ENCODE measurements at places on chromosomes 5 and 9. TPM values are rescaled to one million over a fixed set of nuclear protein-coding genes. Genes with fewer than 3 reads are reported as not detected.
A peak's percentile ranks its signal among the peaks of the same experiment; 100 is the strongest.

DNA sequence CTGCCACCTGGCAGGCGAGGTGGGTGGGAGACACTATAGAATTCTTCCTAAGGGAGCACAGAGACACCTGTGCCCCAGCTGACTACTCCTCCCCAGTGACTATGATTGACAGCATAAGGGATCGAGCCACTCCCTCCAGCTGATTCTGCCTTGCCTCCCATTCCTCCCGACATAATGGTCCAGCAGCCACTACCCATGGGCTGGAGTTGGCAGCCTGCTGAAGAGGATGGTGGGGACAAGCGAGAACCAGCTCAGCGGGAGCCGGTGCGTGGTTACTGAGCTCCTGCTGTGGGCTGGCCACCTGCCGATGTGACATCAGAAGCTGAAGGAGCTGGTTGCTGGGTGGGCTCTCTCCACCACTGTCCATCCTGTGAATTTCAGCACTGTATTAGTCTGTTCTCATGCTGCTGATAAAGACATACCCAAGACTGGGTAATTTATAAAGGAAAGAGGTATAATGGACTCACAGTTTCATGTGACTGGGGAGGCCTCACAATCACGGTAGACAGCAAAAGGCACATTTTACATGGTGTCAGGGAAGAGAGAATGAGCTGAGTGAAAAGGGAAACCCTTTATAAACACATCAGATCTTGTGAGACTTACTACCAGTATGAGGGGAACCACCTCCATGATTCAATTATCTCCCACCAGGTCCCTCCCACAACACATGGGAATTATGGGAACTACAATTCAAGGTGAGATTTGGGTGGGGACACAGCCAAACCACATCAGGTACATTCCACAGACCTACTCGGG is 12.1 kb upstream of the NCS1 start:
- DNase-seq = no peak

- no peak for DNase-seq
Observed at GRCh38 chr9:100554935-100555401, 22.9 kb upstream of the CAVIN4 start.

GRCh38 chr9:107669422-107669821 is 179.9 kb upstream of the KLF4 start:
- no peak for DNase-seq

GRCh38 chr5:133262690-133263089 is 210.9 kb downstream of the HSPA4 start:
- DNase-seq = no peak

- no peak for DNase-seq
Observed at GRCh38 chr9:79621916-79622575, 50.3 kb downstream of the TLE4 start.

- no peak for DNase-seq
Observed at GRCh38 chr9:89138463-89139390, 39.9 kb downstream of the SHC3 start.

DNA sequence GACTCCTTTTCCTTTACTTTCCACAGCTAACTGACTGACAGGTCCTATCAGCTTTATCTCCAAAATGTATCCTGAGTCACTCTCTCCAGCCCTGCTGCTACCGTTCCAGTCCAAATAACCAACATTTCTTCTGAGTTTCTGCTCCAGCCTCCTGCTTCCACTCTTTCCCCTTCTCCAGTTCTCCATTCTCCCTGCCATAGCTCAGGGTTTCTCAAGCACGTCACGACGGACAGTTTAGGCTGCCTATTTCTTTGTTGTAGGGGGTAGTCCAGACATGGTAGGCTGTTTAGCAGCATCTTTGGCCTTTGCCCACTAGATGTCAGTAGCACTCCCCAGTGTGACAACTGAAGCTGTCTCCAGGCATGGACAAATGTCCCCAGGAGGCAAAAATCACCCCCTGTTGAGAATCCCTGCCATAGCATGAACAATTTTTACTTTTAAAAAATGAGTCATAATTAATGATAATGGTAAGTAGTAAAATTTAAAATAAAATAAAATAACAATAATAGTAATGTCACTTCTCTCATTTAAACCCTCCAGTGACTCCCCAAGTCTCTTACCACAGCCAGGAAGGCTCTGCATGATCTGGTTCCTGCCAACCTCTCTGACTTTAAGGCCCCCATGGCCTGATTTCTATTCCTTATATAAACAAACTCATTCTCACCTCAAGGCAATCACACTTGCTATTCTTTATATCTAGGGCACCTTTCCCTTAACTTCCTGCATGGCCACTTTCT is 105.4 kb upstream of the FER start:
- DNase-seq = no peak

DNA sequence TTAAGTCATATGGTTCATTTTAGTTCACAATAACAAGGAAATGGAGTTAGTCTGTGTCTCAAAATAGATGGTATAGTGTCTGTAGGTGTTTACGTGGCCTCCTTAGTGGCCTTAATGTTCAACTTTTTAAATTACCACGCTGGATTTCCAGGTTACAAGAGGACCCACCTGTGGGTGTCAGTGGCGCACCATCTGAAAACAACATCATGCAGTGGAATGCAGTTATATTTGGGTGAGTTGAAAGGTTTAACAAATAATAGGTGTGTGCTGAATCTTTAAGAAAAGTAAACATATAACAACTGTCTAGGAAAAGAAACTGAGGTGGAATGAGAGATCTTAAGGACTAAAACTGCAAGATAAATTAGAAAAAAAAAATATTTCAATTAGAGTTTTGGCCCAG is 2.9 kb downstream of the UBE2B start:
- no peak for DNase-seq

DNA sequence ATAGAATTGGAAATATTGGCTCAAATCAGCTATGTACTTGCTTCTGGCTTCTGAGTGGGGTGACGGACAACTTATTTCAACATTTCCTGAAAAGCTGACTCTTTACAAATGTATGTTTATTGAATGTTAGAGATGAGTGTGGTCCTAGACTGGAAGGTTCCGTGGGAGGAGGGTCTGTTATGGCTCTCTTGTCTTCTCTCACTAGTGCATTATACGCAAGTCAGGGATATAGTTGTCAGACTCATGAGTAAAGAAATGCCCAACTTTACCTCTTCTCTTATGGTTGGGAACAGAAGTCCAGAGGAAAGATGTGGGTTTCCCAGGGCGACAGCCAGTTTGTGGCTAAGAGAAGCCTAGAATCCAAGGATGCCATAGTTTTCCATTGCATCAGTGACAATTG is 839.3 kb upstream of the WWC1 start:
- no peak for DNase-seq

DNA sequence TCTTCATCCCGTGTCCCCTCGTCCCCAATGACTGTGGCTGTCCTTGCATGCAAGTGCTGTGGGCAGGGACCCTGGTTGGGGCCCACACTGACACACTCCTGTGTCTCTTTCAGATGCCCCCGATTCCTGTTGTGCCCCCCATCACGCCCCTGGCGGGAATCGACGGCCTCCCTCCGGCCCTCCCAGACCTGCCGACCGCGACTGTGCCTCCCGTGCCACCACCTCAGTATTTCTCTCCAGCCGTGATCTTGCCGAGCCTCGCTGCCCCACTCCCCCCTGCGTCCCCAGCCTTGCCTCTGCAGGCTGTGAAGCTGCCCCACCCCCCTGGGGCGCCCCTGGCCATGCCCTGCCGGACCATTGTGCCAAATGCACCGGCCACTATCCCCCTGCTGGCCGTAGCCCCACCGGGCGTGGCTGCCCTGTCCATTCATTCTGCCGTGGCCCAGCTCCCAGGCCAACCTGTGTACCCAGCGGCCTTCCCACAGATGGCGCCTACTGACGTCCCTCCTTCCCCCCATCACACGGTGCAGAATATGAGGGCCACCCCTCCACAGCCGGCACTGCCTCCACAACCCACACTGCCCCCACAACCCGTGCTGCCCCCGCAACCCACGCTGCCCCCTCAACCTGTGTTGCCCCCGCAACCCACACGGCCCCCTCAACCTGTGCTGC is 75.0 kb downstream of the WNK2 start:
- DNase-seq = no peak

DNA sequence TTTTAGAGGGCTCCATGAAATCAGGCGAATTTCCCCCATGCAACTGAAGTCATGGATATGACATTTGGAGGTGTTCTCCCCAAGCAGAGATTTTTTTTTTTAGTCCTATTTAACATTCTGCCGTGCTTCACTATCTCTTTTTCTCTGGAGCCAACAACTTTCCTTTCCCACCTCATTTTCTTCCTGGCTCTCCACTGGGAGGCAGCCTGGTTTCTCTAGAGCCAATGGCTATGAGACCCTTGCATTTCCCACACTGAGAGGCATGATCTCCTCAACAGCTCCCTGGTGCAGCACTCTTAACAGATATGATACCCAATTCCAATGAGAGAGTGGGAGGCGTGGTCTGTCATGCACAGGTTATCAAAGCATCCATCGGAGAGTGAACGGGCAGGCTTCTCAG is 310.8 kb downstream of the DRD1 start:
- DNase-seq = no peak

DNA sequence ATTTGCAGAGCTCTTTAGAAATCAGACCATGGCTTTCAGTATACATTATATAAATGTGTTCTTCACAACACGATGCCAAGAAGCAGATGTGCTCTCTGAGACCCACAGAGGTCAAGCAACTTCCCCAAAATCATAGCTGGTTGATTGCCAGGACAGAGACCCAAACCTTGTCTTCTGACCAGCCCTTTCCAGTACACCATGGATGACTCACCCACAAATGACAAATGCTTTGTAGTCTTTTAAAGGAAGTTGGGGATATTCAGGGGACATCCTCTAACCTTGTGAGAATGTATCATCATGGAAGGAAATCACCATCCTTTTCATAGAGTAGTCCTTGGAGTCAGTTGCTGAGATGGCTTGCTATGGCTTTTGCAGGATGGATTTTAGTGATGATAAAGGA is 30.1 kb downstream of the ZNF462 start:
- DNase-seq = no peak

DNA sequence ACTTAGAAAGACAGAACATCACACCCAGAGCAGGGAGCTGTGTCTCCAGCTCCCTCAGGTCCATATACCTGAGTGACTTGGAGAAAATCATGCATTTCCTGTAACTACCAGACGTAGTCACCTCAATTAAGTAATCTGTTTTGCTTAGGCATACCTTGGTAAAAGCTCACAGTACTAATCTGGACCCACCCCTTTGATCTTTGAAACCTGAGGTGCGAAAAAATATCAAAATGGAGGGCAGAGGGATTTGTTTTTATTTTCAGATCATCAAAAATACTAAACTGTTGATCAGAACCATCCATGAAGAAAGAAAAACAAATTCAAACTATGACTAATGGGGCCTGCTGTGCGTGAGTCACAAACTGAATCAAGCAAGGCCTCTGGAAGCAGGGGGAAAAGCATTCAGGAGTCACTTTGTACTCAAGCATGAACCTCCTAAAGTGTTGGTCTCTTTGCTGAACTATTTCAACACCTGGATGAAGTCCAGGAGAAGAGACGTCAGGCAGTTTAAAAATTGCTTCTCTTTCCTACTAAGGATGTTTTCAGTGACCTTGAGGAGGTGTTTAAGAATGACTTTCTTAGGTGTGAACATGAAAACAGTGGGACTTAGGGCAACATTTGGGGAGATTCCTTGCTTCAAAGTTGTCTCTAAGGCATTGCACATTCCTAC is 76.3 kb downstream of the MUSK start:
- DNase-seq = no peak

DNA sequence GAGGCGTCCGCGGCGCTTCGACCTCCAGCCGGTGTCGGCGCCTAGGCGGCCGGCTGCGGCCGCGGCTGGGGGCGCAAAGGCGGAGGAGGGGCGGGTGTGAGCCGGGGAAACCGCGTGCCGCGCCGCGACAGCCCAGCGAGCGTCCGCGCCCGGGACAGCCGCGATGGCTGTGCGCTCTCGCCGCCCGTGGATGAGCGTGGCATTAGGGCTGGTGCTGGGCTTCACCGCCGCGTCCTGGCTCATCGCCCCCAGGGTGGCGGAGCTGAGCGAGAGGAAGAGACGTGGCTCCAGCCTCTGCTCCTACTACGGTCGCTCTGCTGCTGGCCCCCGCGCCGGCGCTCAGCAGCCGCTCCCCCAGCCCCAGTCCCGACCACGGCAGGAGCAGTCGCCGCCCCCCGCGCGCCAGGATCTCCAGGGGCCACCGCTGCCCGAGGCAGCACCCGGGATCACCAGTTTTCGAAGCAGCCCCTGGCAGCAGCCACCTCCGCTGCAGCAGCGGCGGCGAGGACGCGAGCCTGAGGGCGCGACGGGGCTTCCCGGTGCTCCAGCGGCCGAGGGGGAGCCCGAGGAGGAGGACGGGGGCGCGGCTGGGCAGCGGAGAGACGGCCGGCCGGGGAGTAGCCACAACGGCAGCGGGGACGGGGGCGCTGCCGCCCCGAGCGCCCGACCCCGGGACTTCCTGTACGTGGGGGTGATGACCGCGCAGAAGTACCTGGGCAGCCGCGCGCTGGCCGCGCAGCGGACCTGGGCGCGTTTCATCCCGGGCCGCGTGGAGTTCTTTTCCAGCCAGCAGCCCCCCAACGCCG is 605 bp downstream of the CHSY3 start:
- peak; percentile 49 for DNase-seq

DNA sequence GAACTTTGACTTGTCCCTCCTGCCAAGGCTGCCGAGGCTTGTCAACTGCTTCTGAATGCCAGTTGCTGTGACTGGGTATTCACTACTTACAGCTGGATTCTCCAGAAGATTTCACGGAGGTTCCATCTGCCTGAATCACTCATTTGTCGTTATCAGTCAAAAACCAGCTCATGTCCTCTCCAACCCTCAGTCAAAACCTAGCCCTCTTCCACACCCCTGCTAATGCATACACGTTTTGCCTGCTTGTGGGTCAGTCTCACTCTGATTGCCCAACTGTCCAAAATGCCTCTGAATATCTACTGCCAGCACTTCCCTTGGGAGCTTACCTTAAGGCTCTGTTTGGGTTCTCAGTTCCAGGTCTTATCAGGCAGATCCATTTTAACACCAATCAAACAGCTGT is 238.6 kb upstream of the TMEM161B start:
- DNase-seq = no peak

DNA sequence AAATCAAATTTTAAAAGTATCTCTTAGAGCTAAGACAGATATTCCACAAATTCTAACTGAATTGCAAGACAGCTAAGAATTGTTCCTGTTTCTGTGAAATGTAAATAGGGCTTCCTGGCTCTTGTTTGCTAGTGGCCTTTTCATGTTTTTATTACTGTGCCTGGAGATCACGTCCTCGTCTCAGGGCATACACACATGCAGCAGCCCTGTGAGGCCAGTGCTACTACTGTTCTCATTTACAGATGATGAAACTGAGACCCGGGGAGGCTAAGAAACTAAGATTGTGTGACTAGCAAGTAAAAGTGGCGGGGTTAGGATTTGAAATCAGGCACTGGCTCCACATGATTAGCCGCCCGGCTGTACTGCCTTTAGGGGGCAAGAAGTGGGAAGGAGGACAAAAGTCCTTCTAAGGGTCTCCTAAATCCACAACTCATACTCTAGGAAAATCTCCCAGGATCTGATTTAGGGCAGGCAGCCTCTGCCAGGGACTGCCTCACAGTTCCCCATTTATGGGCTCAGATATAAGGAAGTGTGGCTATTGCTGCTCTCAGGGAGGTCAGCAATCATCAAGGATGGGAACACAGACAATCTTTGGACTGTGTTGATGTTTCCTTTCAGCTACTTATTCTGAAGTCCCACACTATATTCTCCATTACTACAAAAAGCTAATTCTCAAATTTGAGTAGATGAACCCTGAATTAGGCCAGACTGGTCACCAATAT is 7.9 kb downstream of the PRUNE2 start:
- DNase-seq = no peak

- DNase-seq = no peak
Observed at GRCh38 chr5:107539726-107540330, 130.9 kb downstream of the EFNA5 start.

- no peak for DNase-seq
Observed at GRCh38 chr5:147901599-147902039, 4.7 kb downstream of the C5orf46 start.

The CA9 gene
- total RNA-seq = not detected

The TUSC1 gene
- total RNA-seq = 12.0 TPM

The RMI1 gene
- total RNA-seq = 7.6 TPM

The ORM2 gene
- not detected for total RNA-seq
